Stimulated activated CD8-positive, alpha-beta memory T cell treated with anti-CD3 and anti-CD28 coated beads, Interleukin-4, amount 100 ng/mL, for 1 hour (primary cell): ENCODE measurements at places on chromosomes 4 and X.

DNA sequence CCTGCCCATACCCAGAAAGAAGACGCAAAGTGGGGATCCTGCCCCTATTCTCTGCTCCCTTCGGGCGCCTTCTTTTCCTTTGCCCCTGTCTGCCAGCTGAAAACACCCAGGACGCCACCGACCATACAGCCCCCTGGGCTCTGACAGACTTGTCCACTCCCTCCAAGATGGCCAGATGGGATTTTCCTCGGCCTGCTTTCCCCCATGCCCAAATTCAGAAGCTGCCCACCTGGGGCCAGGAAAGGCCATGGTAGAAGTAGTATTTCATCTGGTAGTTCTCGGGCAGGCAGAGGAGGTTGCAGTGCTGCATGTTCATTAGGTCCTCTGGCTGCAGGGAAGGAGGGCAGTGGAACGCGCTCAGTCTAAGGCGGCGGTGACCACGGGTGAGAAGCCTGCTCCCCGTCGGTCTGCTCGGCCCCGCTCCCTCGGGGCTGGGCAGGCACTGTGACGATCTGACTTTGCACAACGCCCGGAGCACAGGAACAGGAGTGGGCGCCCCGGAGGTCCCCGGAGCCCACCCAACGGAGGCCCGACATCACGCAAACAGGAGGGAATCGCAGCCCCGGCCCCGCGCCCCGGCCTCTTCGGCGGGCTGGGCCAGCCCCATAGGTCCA, 582 bp downstream of the NAA10 start:
- no peak for DNase-seq

DNA sequence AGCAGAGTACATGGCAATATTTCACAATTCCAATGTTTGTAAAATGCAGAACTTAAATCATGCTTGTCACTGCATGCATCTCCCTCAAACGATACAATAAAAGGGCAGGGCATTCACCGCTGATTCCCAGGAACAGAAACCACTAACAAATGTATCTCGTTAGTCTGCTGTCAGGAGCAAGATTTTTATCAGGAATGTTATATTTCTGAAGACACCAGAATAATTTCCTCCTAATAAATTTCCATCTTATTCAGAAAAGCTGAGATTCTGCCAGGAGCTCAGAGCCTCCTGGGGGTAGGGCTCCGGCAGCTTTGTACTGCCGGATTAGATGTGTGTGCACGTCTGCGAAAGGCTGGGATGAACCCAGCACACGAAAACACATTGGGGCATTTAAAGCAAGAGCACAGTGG, 54.0 kb upstream of the LDB2 start:
- DNase-seq = no peak

- DNase-seq = no peak
These were observed 57.8 kb upstream of the SLC39A8 start for GRCh38 chr4:102403116-102403515.

- DNase-seq = no peak
These were observed 92.9 kb downstream of the EGF start for GRCh38 chr4:110005461-110006056.

- DNase-seq = no peak
These were observed 5.7 kb upstream of the IL1RAPL1 start for GRCh38 chrX:28581522-28581921.

- DNase-seq = no peak
These were observed 19.7 kb upstream of the RNF212 start for GRCh38 chr4:1133033-1133432.

DNA sequence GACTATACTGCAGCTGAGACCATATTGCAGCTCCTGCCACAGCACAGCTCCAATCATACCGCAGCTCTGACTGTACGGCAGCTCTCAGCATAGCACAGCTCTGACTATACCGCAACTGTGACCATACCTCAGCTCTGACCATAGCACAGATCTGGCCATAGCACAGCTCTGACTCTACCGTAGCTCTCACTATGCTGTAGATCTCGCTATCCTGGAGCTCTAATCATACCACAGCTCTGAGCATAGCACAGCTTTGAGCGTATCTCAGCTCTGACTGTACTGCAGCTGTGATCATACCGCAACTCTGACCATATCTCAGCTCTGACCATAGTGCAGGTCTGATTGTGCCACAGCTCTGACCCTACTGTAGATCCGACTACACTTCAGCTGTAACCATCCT, 139.2 kb downstream of the ASMT start:
- no peak for DNase-seq

DNA sequence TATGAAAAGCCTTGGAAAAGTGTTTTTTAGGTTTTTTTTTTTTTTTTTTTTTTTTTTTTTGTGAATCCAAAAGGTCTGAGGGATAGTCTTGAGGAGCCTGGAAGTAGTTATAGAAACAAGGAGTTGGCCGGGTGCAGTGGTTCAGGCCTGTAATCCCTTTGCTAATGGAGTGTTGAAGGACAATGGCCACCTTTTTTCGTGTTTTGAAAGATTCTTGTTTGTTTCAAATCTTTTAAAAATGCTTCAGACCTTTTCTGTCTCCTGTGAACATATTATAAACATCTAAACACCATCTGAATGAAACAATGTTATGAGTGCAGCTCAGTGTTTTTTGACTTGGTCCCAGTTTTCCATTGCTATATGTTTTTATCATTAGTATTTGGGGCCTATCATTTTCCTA, 177.8 kb downstream of the SOWAHB start:
- no peak for DNase-seq

- no peak for DNase-seq
These were observed 73.6 kb upstream of the SORBS2 start for GRCh38 chr4:185885604-185886003.

- DNase-seq = no peak
These were observed 93.1 kb downstream of the NSUN7 start for GRCh38 chr4:40842725-40843423.
